ENCODE measurements at places on chromosomes 13 and 19. TPM values are rescaled to one million over a fixed set of nuclear protein-coding genes. Genes with fewer than 3 reads are reported as not detected.

GRCh38 chr19:20840371-20840770, 64.3 kb downstream of the ZNF66 start:
- no peak for DNase-seq

DNA sequence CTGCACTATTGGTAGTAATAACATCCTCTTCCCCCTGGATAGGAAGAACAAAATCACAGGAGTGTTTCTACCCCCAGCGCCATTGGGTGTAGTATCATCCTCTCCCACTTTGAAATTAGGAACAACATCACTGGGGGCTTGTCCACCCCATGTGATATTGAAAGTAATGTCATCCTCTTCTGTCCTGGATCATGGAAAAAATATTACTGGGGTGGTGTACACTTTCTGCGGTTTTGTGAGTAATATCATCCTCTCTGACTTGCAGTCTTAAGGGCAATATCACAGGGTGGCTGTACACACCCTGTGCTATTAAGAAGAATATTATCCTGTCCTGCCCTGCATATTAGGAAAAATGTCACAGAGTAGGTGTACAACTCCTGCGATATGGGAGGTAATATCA, 4.9 kb upstream of the RGCC start:
- no peak for DNase-seq

DNA sequence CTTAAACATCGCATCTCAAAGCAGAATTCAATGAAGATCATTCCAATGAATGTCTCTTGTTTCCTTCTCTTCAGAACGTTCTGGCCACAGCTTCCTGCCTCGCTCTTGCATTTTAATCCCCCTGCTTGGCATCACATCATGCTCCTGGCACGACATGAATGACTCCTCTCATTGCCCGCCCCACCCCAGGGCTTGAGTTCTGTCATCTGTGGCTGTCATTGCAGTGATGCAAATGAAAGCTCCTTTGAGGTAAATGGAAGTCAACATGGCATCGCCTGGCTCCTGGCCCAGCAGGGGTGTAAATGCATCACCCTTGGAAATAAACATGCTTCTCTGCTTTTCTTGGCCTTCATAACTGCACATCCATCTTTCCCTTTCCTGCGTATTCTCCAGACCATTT, 48.6 kb downstream of the SCEL start:
- no peak for DNase-seq

- DNase-seq = no peak
Measured at GRCh38 chr19:38024992-38025908, 118.2 kb downstream of the SIPA1L3 start.

The SKA3 gene
- total RNA-seq = 10.6 TPM

GRCh38 chr19:46499692-46500091, 4.0 kb upstream of the PNMA8B start:
- DNase-seq = no peak

GRCh38 chr19:31718032-31718431, 368.8 kb upstream of the TSHZ3 start:
- no peak for DNase-seq

The SPATA13 gene
- 13.0 TPM for total RNA-seq

DNA sequence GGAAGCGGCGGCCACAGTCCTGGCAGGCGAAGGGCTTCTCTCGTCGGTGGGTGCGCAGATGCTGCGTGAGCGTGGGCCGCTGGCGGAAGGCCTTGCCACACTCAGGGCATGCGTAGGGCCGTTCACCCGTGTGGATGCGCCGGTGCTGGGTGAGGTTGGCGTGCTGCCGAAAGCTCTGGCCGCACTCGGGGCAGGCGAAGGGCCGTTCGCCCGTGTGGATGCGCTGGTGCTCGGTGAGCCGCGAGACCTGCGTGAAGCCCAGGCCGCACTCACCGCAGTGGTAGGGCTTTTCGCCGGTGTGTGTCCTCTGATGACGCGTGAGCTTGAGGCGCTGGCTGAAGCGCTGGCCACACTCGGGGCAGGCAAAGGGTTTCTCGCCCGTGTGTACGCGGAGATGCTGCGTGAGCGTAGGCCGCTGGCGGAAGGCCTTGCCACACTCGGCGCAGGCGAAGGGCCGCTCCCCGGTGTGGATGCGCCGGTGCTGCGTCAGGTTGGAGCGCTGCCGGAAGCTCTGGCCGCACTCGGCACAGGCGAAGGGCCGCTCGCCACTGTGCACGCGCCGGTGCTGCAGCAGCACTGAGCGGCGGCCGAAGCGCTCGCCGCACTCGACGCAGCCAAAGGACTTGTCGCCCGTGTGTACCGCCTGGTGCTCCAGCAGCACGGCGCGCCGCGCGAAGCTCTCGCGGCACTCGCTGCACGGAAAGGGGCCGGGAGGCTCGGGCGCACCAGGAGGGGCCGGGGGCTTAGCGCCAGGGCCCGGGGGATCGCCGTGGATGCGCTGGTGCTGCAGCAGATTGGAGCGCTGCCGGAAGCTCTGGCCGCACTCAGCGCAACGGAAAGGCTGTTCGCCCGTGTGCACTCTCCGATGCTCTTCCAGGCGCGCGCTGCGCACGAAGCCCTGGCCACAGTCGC, 4.0 kb upstream of the UBE2M start:
- DNase-seq = no peak

DNA sequence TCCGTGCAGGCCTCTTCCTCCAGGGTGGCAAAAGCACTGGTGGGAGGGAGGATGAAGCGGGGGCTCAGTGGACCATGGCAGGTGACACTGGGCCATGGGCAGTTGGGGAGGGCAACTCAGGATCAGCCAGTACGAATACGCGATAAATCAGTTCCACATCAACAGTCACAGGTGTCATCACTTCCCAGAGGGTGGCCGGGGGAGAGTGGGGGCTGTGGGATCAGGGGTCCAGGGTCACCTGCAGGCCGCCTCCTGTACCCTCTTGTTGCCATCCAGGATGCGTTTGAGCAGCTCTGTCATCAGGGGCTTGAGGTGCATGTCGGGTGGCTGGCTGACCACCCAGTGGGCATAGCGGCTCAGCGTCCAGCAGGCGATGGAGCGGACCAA, 9.9 kb upstream of the FBXW9 start:
- DNase-seq = no peak

The CALR3 gene
- not detected for total RNA-seq

DNA sequence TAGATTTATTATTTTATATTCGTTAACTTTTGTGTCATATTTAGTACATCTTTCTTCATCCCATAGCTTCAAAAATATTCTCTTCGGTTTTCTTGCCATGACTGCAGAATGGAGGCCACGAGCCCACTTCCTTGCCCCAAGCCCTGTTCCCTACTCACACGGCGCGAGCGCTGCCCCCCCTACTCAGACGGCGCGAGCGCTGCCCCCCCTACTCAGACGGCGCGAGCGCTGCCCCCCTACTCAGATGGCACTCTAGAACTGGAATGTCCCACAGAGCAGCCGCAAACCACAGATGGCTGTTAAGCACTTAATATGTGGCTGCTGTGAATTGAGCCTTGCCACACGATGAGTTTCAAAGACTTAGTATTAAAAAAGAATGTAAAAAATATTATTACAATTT, 102.2 kb upstream of the PEG3 start:
- no peak for DNase-seq

DNA sequence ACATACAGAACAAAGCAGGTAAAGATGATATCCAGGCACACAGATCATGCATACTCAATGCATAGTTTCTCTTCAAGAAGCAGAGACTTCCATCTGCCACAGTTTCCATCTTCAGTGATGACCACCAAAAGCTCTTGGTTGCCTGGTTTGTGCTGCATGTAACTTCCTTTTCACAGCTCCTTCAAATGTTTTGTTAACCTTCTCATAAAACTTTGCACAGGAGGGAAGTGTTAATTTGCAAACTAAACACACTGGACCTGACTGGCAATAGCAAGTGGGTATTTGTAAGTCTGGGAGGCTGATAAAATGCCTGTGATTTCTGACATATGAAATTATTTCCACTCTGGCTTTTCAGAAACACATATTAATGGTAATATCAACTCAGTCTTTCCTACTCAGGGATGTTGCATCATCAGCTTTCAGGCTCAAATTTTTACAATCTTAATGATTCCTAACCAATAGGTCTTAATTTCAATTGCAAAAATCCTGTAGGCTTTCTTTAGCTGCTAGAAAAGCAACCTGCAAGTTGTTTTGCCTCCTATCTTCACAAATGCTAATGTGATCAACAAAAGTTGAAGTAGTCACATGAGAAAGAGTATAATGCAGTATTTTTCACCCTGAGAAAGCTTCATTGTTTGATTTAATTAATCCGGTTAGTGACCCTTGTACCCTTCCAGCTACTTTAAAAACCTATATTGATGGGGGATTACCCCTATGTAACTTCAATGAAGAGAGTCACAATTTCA, 575.6 kb downstream of the DIAPH3 start:
- DNase-seq = no peak
